ENCODE measurements at places on chromosomes 12 and 14.

GRCh38 chr14:57834961-57835360 lies 30.9 kb downstream of the SLC35F4 start:
- no peak for DNase-seq

- DNase-seq, result peak; percentile 79
Observed at GRCh38 chr14:104689109-104689880, at the start of gene INF2. Gene INF2, plus strand, starts transcription at chr14:104689618. Its CDS starts 11,748 bp downstream, at chr14:104701366.

- peak; percentile 30 for DNase-seq
Observed at GRCh38 chr12:1836854-1837421, 16.6 kb downstream of the LRTM2 start.

GRCh38 chr14:49933704-49934103 lies 40.8 kb downstream of the ARF6 start:
- no peak for DNase-seq

- no peak for DNase-seq
Observed at GRCh38 chr12:30564394-30564793, 131.3 kb downstream of the IPO8 start.

DNA sequence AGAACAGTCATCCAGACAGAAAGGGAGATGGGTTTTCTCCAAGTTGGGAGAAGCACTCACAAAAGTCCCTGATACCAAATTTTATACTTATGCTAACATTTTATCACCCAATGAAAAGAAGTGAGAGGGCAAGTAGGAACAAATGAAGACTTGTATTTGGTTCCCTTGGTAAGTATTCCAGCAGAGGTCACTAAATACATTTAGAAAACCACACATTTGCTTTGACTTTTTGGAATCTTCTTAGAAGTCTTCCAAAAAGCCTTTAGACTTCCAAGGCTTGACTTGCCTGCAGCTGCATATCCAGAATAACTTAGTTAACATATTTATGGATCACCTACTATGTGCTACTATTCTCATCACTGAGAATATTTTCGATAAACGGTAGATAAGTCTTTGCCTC lies 3.1 kb upstream of the GYS2 start:
- peak; percentile 62 for DNase-seq

- no peak for DNase-seq
Observed at GRCh38 chr12:97142737-97143410, 235.8 kb downstream of the NEDD1 start.

GRCh38 chr14:84671776-84672175 lies 858.2 kb upstream of the FLRT2 start:
- DNase-seq, result no peak

DNA sequence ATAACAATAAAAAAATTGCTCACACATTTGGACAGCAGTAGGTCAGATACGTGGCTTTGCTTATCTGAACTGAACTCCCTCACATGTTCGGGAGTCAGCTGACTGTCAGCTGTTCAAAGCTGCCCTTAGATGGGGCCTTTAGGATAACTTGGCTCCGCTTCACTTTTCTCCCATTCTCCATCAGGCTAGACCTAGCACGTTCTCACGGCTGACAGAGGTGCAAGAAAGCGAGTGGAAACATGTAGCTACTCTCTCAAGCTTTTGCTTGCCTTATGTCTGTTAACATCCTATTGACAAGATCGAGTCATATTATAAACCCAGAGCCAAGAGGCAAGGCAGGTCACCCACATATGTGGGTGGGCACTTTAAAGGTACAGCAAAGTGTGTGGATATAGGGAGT lies 112.0 kb upstream of the PDZRN4 start:
- DNase-seq, result no peak

DNA sequence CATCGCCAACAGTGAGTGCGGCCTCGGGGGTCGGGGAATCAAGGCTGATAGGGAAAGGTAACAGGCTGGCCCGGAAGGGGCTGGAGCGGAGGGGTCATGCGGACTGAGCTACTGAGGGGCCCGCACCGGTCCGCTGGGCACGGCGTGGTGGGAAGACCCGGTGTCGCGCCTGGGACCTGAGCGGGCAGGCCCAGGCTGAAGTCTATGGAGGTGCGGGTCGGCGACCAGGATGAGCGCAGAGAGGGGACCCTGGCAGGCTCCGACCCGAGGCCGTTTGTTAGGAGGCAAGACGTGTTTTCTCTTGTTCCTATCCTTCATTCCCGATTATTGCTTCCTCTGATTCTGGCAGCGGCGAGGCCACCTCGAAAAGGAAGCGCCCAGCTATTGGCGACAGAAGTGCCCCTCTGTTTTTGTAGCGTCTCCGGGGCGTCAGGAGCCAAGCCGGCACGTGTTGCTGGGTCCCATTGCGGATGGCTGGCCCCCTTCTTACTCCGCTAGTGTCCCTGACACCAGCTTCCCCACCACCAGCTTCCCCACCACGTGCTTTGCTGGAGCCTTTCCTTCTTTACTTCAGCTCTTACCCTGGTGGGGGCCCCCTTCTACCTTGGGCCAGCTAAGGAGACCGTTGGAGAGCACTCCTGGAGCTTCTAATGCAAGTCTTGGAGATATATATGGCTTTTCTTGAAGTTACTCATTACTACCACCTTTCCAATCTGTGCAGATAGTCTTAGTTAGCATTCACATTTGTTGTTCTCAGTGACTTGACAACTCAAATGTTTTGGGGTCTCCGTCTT lies 653 bp downstream of the PA2G4 start:
- DNase-seq, result peak; percentile 35

GRCh38 chr12:103758310-103759089 lies 82.5 kb downstream of the NT5DC3 start:
- no peak for DNase-seq

DNA sequence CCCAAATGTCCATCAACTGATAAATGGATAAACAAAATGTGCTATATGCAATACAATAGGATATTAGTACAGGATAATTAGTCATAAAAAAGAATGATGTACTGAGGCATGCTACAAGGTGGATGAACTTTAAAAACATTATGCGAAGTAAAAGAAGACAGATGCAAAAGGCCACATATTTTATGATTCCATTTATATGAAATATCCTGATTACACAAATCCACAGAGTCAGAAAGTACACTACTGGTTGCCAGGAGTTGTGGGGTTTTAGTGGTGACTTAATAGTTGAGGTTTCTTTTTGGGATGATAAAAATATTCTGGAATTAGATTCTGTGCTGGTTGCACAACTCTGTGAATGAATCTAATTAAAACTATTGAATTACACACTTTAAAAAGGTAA lies 12.6 kb downstream of the TRIM9 start:
- DNase-seq, result no peak

GRCh38 chr14:32372154-32372553 lies 43.1 kb downstream of the AKAP6 start:
- no peak for DNase-seq

DNA sequence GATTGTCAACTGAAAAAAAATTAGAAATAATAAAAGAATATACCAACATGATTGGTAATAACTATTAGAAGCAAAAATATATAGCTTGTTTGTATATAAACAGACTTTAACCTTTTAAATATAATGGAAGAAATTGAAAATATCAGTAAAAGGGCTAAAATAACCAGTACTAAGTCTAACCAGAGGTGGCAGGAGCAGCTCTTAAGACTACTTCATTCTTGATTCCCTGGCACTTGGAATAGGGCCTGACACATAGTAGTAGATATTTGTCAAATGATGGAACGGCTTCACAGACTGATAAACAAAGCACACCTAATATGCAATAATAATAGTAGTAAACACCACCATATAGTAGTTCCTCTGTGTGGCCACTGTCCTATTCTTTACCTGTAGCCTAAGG lies 9.4 kb downstream of the TMEM63C start:
- no peak for DNase-seq

DNA sequence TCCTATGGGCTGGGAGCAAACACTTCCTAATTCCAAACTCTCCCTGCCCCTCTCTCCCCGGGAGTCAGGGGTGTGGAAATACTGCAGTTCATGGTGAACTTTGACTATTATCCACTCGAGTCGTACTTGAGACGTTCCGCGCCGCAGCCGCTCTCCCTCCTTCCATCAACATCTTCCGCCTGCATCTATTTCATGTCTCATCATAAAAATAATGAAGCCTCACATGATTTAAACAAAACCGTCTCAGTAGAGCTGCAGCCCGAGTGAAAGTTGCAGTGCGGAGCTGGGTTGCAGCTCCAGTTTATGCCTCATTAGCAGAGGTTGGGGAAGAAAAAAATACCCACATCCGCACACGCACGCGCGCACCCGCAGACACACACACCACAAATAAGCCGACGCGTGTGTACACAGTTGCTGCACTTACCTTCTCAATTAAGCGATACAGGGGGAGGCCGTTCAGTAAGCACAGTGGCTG lies 283 bp downstream of the LMO3 start:
- DNase-seq, result peak; percentile 30

DNA sequence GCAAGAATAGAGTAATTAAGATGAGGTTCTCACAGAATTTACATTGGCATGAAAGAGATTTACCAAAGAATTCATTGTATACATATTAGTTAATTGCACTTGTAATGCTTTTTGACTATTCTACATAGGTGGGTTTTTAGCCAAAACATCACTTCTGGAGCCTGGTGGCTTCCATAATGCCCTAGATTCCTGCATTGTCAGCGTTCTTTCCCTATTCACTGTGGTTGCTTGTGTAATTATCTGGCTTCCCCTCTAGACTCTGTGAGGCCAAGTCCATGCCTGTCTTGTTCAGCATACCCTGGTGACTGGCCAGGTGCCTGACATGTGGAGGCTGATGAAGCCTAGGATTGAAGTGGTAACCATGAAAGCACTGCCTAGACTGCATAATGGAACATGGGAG lies 41.2 kb downstream of the TDP1 start:
- DNase-seq, result no peak

DNA sequence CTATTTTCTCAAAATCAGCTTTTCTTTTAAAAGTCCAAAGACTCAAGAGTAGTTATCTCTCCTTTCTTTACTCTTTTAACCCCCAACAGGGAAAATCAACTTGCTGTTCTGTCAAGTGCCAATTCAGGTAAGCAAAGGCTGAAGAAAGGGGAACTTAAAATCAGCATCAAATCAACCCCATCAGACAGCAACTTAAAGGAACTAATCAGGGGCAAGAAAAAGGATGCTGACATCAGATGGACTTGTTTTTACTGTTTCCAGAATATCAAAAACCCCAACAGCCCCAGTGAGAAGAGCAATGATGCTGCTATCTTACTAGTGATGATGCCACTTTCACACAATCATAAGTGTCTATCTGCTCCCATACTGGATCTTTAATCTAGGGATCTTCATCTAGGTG lies 3.4 kb downstream of the BAZ2A start:
- DNase-seq, result no peak

DNA sequence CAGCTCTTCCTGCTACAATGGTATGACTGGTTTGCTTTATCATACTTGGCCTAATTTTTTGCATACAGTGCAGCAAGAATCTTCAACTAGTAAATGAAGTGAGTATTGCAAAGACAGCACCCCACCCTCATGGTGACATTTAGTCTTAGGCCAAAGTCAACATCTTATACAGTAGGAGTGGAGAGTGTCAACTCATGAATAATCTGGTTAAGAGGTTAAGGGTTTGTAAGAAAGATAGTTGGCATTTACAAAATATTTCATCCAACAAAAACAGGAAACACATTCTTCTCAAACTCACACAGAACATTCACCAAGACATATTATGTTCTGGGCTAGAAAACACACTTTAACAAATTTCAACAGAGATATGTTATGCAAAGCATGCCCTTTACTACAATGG lies 2.2 kb upstream of the OAS1 start:
- no peak for DNase-seq

GRCh38 chr12:46404225-46404631 lies 31.7 kb upstream of the SLC38A2 start:
- DNase-seq, result no peak

DNA sequence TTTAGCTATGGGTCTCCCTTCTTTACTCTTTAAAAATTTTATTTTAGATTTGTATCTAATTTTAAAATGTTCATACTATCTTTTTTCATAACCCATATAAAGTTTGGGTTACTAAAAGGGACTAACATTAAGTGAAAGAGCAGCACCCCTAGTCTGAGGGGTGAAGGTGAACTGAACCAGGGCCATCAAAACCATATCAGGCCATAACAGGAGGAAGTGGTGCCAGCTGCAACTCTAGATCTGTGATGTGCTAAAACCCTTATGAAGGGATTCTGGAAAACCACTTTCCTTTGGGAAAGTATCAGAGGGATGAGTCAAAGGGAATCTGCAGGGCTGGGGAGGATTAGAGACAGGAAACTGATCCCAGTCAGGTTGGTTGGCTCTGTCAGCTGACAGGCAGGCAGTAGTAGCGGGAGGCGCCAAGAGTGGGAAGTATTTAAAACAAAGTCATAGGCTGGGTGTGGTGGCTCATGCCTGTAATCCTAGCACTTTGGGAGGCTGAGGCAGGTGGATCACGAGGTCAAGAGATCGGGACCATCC lies 162.5 kb downstream of the PPM1H start:
- DNase-seq, result no peak

DNA sequence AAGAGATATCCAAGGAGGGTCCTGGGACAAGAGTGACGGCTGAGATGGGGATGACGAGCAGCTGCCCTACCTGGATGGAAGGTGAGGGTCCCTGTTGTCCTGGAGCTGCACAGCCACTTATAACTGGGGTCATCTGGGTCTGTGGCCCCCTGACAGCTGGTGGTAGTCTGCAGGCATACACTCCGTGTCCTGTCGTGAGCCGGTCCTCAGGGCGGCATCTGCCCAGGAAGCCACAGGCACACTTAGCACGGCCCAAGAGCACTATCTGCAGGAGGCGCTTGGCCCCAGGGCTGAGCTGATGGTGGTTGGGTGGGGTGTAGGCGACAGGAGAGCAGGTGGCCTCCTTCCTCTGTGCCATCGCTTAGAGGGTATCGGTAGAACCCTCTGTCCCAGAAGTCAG lies 248.1 kb downstream of the CACNA1C start:
- no peak for DNase-seq

DNA sequence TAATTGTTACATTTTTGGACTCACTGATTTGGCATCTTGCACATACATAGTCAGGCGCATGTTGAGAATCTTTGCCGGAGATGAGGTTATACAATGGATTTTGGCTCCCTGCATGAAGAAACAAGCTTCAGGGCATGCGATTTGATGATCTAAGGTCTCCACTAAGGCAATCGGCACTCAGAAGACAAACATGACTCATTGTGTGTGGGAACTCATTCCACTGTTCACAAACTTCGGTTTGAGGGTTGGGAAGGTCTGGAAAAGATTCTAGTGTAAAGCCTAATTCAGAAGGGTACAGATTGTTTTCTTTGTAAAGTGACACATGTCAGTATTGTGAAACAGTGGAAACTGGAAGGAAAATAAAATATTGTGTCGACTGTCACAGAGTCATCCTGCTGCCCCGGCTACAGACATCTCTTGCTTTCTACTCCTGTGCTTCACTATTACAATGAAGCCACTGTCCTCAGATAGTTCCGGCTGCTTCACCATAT lies 192.6 kb upstream of the HMGA2 start:
- DNase-seq, result no peak

Data from T47D (cell line).